ENCODE measurements at places on chromosomes 3 and 15.

DNA sequence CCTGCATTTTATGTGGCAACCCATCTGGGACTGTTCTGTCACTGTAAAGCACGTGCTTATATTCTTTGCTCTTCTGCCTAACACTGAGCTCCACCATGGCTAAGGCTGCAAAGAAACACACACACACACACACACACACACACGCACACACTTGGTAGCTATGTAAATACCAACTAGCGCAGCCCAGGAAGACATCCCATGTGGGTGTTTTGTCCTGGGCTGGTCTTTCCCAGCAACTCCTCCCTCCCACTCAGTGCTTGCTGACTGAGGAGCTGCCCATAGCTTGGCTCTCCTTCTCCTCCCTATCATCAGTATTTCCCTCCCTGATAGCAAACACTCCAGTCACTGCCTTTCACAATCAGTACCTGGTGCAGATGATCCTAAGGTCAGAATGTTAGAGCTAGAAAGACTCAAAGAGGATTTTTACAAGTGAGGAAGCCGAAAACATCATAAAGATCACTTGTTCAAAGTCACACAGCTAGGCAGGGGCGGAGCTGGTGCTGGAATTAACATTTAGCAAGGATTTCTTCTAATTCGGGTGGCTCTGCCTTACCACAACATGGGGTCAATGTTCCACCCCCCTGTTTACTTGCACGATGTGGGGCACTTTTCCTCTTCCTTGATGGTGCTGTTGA lies 377.1 kb upstream of the TBL1XR1 start:
- DNase-seq: no peak

DNA sequence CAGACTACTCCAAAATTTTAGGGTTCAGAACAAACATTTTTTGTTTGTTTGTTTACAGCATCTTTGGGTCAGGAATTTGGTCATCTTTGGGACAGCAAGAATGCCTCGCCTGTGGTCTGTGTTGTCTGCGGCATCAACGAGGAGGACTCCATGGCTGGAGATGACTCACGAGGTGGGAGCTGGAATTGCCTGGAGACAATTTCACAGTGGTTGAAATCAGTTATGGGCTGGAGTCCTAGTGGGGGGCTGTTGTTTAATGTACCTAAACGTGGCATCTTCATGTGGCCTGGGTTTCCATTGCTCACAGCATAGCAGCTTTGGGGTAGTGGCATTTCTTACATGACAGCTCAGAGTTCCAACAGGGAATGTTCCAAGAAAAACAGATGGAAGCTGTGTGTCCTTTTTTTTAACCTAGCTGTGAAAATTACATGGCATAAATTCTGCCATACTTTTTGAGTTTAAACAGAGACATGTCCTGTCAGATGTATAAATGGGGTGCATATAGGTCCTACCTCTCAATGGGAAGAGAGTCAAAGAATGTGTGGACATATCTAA lies 507.3 kb upstream of the CBLB start:
- DNase-seq: no peak

DNA sequence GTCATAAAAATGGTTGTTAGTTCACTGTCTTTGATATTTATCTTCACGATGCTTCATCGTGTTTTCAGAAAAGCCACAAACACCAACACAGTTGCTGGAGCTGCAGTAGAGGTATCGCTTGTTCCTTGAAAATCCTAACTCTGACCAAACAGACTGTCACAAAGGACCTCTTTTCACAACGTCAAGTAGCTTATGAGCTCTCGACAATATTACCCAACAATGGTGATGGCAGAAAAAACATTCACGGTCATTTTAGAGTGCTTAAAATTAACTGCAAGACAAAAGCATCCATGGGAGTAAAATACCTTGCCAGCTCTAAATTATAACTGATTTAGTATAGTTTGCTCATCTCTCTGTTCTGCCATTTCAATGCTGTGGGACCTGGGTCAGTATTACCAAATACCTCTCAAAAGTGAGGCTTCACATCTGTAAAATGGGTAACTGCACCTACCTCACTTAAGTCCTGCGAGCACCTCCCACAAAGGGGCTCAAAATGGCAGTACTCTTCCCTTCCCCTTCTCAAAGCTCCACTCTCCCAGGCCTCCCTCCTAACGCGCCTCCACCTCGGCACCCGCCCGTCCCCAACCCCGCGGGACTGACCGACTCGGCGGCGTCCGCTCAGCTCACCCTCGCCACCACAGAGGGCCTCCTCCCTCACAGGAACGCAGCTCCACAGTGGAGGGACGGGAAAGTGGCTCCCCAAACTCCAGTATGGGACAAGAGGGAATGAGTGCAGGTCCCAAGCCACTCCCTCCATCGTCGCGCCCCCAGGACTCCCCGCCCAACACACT lies 546 bp downstream of the TRIM59 start:
- DNase-seq: peak; percentile 19

GRCh38 chr15:92960996-92961681 lies 61.0 kb downstream of the CHD2 start:
- no peak for DNase-seq

GRCh38 chr15:56640127-56640526 lies 93.2 kb downstream of the ZNF280D start:
- no peak for DNase-seq

DNA sequence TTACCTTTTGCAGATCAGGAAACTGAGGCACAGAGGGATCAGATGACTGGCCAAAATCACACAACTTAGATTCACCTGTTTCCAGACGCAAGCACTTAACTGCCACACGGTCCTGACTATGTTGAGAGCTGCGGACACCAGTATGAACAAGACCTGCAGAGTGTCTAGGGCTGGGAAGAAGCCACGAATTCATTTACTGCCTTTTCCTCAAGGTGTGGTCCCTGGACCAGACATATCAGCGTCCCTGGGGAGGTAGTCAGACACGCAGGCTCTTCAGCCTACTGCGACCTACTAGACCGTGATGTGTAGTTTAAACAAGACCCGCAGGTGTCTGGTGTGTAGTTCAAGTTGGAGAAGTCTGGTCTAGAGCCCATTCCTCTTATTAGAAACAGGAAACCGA lies 541 bp upstream of the SLC6A11 start:
- DNase-seq: no peak

Measured in AG09319 (cell line).